ENCODE measurements at places on chromosomes 12 and 14.
A peak's percentile ranks its signal among the peaks of the same experiment; 100 is the strongest.

- DNase-seq: no peak
These were observed 357.1 kb downstream of the BCL11B start for GRCh38 chr14:98914942-98915341.

GRCh38 chr12:95764848-95765247 is 25.7 kb downstream of the NTN4 start:
- DNase-seq: no peak

DNA sequence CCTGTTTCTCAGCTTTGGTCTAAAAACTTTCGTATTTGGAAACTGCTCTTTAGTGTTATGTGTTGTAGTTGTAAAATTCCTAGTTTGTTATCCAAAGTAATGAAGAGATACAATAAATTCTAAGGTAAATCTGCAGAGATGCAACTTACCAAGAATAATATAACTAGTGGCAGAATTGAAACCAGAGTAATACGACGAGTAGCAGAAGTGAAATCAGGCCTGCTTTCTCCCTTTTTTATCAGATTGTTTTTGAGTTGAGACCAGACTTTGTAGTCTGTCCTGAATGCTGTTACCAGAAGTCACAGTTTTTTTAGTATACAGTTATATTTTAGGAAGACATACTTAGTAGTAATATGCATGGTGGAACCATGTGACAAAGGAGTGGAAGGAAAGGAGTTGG is 12.5 kb downstream of the PAPOLA start:
- DNase-seq: no peak

DNA sequence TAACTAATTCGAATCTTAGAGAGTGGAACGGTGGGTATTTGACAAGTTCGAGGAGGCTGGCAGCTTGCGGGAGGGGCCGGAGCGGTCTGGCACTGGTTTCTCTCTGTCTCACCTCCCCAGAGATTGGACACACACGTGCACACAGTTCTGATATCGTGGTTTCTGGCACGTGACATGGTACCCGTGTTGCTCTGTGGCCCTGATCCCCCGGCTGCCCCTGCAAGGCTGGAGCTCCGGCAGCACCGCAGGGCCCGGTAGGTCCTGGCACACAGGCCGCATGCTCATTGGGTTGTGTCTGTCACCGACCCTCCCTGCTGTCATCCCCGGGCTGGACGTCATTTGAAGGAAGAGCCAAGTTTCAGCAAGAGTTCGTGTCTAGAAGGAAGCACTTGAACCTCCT is 82.7 kb downstream of the PPP2R5C start:
- DNase-seq: no peak

GRCh38 chr14:35419429-35419841 is 14.9 kb upstream of the NFKBIA start:
- no peak for DNase-seq

GRCh38 chr14:102066041-102066451 is 20.8 kb downstream of the HSP90AA1 start:
- no peak for DNase-seq

DNA sequence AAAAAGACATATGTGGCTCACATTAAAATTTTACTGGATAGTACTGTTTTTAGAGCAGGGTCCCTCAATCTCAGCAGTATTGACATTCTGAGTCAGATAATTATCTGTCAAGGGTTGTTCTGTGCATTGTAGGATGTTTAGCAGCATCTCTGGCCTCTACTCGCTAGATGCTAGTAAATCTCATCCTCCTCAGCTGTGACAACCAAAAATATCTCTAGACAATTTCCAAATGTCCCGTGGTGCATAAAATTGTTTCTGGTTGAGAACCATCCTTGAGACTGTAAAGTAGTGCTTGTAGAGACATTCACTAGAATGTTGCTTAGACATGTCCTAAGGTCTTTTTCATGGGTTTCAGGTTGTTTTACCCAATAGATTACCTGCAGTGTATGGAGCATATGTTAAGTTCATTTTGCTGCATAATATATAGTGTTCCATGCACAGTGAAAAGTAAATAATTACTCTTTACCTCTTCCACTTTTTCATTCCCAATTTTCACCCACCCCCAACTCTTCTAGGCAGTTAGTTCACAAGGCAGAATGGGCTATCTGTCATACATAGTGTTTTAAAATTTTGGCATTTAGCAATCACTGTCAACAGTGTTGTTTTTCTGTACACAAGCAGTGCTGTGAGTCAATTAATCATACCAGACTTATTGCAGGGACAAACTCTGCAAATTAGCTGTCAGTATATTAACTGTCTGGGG is 200.2 kb upstream of the SLC38A2 start:
- no peak for DNase-seq

- no peak for DNase-seq
These were observed 8.2 kb upstream of the CCDC85C start for GRCh38 chr14:99612071-99612737.

GRCh38 chr14:66041582-66041981 is 444.6 kb upstream of the CCDC196 start:
- DNase-seq: no peak

- peak; percentile 28 for DNase-seq
These were observed 34.8 kb downstream of the TMCC3 start for GRCh38 chr12:94615260-94616181.

GRCh38 chr14:55071870-55072640 is 20.6 kb downstream of the MAPK1IP1L start:
- DNase-seq: peak; percentile 19

DNA sequence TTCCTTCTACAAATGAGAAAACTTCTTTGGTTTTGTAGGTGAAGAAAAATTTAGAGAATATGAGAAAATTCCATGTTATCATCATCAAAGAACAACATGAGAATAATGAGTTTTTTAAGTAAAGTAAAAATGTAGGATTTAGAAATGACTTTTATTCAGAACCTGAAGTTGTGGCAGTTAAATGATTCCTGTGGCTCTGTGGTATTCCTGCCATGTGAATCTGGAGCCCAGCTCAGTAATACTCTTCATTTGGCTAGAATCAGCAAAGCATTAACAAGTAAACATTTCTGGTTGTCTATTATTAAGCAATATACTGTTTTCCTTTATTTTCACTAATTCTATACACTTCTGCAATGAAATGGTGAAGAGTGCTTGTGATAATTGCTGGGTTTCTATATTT is 95.6 kb upstream of the E2F7 start:
- no peak for DNase-seq

GRCh38 chr12:50375802-50376201 is 20.6 kb downstream of the FAM186A start:
- no peak for DNase-seq

DNA sequence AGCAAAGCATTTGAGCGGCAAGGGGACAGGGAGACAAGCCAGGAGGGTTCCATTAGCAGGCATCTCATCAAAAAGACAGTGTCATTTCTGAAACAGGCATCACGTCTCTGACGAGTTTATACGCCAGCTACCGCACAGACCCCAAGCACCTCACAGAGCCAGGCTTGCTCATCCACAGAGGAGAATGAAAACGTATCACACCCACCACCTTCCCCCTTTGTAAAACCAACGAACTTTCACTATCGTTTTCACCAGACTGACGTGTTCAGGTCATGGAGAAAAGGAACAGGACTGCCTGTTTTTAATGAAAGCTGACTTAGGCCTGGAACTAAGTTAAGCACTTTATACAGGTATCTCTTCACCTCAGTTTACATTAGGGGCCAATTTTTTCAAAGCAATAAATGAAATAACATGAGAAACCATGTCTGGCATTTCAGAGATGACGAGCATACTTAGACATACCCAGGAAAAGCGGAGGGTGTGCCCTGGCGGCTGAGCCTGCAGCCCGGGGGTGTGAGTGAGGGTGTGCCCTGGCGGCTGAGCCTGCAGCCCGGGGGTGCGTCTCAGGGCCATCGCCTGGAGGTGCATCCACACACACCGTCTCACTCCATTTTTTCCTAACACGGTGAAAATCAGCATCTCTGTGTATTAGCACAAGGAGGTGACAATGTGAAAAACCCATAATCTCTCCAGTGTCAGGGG is 41.9 kb downstream of the STX2 start:
- no peak for DNase-seq

- no peak for DNase-seq
These were observed 30.0 kb downstream of the CEP83 start for GRCh38 chr12:94429633-94430032.

DNA sequence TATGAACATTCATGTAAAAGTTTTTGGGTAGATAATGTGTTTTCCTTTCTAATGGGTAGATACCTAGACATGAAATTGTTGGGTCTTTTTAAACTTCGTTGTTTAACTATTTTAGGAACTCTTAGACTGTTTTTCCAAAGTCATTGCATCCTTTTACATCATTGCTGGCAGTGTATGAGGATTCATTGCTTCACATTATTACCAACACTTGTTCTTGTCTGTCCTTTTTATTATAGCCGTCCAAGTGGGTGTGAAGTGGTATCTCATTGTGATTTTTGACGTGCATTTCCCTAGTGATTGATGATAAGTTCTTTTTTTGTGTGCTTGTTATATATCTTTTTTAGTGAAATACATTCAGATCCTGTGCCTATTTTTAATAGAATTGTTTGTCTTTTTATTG is 39.4 kb downstream of the USP15 start:
- DNase-seq: no peak

- DNase-seq: no peak
These were observed 23.5 kb downstream of the CCDC92 start for GRCh38 chr12:123948796-123949769.

DNA sequence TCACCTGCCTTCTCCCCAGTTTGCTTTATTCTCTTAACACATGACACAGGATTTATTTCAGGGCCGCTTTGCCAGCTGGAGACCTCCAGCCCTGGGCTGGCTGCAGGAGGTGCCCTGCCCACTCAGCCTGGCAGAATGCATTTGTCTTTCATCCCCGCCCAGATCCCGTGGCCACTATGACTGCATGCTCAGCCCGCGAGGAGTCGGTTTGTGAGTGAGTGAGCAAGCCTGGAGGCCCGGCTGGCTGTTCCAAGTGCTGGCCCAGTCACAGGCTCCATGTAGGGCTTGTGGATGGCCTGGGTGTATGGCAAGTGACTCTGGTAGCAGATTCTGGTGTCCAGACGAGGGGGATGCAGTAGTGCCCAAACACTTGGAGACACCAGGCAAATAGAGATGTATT is 2.1 kb downstream of the TDP1 start:
- no peak for DNase-seq

GRCh38 chr12:108819920-108820706 is 37.3 kb downstream of the SSH1 start:
- DNase-seq: no peak

DNA sequence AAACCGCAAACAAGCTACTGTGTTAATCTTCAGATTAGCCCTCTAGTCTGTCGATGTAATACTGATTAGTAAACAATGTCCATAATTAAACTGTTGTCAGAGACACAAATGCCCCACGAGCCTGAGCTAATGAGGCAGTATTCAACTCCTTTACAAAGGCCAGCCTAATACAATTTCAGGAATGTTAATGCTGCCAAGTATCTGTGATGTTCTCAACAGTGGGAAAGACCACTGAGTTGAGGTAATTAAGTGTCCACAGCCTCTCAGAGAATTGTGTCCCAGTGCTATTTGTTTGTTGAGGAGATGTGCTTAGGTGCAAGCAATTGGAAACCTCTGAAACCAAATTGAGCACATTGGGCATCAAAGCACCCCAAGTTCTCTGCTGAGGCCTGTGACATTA is 139.4 kb upstream of the CDKN3 start:
- DNase-seq: no peak

DNA sequence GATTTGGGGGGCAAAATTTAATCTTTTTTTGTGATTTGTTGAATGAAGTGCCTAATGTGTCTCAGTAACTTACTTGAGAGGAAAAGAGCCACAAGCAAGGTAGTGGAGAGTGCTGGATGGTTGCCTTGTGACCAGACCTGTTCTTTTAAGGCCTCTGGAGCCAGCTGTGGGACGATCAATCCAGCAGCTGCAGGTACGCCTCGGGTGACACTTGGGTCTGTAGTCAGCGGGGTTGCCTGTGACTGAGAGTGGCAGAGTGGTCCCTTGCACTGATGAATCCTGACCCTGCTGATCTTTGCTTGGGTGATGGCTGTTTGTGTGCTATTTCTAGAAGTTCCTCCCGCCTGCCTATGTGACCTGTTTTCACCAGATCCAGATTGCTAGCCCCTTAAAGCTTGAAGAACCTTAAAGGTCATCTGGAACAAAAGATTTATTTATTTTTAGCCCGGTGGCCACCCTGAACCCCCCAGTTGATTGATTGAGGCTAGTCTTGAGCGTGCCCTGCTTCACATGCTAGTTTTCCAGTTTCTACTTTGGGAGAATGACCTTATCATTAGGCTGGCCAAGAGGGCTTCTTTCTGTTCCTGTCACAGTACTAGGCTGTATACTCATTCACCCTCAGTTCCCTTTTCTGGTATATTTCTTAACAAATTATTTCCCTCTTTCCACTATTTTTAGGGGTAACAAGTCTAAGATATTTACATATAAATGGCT is 23.2 kb downstream of the PRKCH start:
- no peak for DNase-seq

- no peak for DNase-seq
These were observed 64.6 kb downstream of the MYF5 start for GRCh38 chr12:80781313-80781712.

DNA sequence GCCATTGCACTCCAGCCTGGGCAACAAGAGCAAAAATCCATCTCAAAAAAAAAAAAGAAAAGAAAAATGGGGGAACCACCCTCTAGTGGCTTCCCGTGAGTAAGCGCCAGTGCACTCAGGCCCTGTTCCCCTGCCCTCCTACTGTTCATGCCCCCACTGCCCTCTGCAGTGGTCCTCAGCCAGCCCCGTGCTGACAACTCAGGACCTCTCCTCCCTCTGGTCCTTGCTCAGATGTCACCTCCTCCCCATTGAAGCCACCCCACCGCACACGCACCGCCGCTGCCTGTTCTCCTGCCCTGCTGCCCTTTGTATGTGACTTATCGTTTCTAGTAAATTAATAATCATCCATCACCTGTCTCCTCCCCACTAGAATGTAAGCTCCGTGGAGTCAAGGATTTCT is 58.8 kb upstream of the DYNC1H1 start:
- DNase-seq: no peak

DNA sequence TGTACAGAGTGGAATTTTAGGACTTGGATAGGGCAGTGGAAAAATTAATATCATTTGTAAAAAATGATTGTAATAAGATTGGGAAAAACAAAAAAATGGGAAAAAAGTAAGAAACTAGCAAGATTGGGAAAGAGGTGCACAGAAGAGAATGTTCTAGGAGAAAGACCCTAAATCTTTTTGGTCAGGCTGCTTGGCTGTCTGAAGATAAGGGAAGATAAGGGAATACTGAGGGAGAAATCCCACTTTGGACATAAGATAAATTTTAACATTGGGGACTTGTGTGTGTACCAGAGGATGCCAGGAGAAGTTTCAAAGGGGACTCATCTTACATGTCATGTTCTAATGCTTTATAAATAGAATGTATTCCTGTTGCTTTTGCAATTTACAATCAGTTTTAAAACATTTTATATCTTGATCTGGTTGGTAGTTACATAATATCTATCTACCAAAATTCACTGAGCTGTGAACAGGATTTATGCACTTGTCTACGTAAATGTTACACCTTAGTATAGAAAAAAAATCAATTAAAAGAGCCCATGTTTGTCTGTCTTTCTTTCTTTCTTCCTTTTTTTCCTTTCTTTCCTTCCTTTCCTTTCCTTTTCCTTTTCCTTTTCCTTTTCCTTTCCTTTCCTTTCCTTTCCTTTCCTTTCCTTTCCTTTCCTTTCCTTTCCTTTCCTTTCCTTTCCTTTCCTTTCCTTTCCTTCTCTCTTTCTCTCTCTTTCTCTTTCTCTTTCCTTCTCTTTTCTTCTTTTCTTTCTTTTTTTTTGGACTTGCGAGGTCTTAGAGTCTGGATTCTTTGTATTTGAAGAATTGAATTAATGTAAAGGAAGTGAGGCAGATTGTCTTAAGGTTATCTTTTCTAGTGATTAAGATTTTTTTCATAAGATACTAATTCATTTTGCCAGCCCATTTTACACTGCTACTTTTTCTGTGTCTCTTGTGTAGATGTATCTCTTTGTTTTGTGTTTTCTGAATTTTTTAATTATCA is 66.1 kb downstream of the KTN1 start:
- DNase-seq: no peak

GRCh38 chr14:100790502-100791347 is 35.2 kb upstream of the MEG3 start:
- DNase-seq: no peak
